Stimulated activated CD8-positive, alpha-beta memory T cell treated with anti-CD3 and anti-CD28 coated beads, Interleukin-4, amount 100 ng/mL, for 4 hours (primary cell): ENCODE measurements at places on chromosomes 7 and 10.

DNA sequence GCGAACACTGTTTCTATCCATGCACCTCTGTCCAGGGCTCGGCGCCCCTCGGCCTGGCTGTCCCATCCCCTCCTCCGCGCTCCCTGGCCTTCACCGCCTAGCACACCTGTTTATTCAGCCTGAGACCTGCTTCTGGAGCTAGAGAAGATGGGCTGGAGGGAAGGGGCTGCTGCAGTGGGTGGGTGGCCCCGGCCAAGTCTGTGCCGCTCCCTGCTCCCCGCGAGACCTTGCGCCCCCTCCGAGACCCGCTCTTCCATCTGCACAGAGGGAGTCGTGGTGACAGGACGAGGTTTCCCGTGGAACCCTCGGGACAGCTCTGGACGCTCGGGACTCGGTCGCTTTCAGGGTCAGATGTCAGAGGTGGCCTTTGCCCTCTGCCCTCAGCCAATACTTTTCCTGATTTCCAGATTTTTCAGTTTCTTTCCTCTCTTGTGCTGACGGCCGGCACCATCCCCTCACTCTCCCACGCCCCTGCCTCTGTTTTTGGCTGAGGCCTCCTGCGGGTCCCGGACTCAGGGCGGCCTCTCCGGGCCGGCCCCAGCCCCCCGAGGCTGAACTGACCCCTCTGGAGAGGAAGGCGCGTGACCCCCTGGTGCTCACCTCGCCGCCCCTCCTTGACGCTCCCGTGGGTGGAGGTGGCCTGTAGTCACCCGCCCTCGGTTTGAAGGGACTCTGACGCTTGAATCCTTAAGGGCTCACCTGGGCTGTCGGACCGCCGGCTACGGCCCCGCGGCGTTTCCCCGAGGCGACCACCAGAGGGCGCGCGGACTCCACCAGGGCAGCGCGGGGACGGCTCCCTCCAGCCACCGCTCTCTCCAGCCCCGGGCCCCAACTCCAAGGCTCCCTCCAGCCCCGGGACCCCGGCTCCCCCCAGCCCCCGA, 15.6 kb downstream of the SHH start:
- DNase-seq = peak; percentile 16

DNA sequence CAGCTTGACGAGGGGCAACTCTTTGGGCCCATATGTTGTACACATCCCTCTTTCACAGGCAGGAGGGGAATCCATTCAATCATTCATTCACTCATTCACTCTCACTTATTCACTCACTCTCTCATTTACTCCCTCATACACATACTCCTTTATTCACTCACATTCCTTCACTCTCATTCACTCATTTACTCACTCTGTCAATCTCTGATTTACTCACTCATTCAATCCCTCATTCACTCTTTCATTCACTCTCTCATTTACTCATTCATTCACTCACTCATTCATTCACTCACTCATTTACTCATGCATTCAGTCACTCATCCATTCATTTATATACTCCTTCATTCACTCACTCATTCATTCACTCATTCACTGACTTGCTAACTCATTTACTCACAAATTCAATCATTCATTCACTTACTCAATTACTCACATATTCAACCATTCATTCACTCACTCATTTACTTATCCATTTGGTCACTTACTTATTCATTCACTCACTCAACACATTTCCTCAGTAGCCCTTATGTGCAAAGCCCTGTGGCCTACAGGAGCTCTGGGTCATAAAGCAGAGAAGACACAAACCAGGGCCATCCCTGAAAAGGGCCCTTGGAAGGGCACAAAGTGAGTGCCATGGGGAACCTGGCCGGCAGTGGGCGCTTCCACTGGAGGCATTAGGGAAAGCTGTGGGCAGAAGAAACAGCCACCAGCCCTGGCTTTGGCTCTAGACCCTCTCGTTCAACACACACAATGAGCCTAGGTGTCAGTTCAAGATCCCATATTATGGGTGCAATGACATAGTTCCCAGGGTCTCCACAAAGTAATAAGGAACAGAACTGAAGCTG, 26.0 kb downstream of the HIP1 start:
- no peak for DNase-seq

DNA sequence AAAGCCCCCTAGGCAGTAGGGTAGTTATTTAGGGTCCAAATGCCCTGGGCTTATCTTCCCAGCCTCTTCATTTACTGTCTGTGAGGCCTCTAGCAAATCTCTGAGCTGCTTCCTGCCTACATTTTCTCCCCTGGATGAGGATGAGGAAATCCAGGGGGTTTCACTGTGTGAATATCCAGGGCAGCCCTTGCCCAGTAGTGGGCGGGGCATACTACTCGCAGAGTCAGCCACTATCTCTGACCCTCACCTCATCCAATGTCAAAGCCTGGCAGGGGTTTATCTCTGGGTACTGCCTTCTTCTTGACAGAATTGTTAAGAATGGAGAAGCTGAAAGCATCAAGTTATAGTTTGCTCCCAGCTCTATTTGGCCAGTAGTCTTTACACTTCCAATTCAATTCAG, 48.9 kb downstream of the CUZD1 start:
- no peak for DNase-seq

GRCh38 chr10:32269343-32270100, 77.4 kb downstream of the EPC1 start:
- DNase-seq = no peak

DNA sequence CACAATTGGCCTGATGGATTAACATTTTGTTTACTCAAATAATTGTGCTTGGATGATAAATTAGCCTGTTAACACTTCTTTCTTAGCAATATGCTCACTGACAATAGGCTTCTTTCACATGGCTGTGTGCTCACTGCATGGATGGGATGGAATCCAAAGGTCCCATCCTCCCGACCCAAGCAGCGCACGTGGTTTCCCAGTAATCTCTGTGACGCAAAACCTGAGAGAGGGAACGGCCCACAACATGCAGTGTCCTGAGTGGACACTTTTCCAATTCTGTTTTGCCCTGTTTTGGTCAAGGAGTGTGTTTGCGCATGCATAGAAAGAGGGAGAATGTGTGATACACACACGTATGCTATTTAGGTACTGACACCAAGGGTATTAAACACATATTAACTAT, 42.1 kb upstream of the RASGEF1A start:
- DNase-seq = no peak

DNA sequence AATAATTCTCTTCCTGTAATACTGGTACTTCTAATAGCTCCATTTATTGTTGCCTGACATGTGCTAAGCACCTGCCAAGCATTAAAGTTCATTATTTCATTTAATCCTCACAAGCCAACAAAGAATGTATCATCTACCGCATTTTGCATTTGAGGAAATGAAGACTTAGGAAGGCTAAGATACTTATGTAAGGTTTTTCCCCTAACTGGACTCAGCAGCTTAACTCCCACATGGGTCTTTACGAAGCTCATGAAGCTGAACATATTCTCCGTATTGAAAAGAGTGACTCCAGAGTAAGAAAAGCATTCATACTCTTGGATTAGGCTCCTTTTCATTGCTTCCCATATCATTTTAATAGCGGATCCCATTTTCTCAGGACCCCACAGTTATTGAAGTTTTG, 155.7 kb upstream of the TMEM72 start:
- no peak for DNase-seq

DNA sequence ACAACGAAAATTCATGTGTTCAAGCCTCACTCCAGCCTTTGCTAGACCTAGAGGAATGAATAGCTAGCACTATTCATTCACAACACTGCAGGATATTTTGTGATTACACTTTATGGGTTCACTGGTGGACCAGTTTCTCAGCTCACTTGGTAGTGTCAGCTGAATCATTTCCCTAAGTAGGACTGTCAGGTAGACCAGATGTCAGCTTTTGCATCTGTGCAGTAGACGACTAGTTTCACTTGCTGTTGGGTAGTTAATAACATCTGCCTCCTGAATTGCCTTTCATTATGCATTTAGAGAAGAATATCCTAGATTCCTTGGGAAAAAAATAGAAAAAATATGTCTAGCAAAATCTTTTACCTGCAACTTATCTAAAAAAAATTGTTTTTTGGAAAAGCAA, 296.4 kb downstream of the ADARB2 start:
- DNase-seq = no peak

- DNase-seq = no peak
Observed at GRCh38 chr7:84792231-84792893, 394.5 kb downstream of the SEMA3D start.

- no peak for DNase-seq
Observed at GRCh38 chr10:88152728-88153133, 289.3 kb downstream of the PTEN start.

DNA sequence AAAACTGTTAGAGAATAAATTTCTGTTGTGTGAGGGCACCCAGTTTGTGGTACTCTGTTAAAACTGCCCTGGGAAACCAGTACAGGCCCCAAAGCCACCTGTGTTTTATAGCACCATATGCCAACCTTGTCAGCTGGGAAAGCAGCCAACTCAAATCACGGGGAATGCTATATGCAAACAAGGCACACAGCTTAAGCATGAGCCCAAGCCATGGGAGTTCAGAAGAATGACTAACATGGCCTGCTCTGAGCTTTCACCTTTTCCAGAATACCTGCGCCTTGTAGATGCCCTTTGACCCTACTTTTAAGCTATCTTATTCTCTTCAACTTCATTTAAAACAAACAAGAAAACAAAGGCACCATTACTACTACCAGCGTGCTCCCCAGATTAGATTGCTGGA, 5.5 kb upstream of the SLC25A13 start:
- DNase-seq = no peak

- no peak for DNase-seq
Observed at GRCh38 chr7:128391805-128392204, 18.0 kb downstream of the IMPDH1 start.

DNA sequence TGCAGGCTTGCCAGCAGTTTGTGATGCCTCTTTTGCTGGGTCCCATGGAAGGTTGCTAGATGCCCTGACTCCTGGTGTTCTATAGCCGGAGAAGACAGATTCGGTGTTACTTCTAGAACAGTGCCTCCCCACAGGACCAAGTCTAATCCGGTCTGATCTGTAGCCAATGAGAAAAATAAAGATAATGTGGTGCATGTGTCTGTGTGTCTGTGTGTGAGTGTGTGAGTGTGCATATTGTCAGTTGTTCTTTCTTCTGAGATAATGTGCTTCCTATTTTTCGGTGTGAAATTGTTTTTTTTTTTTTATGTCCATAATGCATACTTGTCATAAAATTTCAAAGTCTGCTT, 29.7 kb upstream of the ZNRF2 start:
- no peak for DNase-seq

- DNase-seq = no peak
Observed at GRCh38 chr7:132023466-132023865, 467.0 kb upstream of the PODXL start.

DNA sequence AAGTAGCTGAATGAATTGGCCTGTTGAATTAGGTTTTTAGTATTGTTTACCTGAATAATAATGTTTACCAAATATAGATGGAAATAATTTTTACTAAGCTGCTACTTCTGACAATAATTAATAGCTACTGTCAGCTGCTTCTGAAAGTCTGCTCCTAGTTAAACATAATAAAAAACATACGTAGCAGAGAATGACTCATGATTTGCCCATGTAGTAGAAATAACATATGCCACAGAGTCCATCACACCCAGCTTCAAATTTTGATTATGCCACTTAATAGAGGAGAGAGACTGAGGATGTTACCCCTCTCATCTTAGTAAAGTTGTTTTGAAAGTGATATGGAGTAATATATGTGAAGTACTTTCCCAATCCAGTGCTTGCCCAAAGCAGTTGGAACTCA, 57.6 kb upstream of the MDFIC start:
- no peak for DNase-seq

DNA sequence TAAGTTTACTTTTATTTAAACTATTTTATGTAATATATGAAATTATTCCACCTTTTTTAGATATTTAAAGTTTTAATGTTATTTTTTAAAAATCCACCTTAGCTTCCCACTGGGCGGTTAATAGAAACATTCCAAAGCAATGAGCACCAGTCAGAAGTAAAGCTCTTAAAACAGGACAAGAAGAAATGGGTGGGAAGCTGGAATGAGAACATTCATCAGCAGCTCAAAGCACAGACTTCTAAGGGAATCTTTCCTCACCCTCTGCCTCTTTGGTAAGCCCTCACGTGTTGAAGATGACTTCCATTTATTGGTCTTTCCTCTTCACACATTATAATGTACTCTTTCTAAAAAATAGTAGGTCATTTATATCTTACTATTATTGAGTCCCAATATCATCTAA, 3.1 kb downstream of the AGMO start:
- DNase-seq = no peak

GRCh38 chr7:19623676-19624075, 85.2 kb downstream of the POLR1F start:
- DNase-seq = no peak

DNA sequence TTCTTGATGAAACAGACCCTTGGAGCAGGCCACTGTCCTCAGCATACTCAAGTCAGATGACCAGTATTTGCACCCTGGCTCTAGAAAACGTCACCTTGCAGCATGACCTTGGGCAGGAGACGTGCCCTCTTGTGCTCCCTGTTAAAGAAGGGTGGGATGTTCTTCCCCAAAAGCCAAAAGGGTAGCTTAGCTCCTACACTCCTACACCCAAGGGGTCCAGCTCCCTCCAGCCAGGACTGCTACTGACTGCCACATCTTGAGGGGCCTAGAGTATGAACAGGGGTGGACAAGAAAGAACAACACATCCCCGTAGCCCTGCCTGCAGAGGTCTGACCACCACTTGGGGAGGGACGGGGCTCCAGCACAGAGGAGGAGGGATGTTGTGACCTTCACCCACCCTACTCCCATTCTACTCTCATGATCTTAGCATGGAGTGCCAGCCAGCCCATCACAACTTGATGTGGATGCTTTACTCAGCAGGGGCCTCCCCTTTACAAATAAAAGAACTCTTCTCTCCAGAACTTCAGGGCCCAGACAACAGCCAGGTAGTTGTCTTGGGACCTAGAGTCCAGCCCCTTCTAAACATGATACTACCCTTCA, 165.3 kb upstream of the ZMIZ1 start:
- DNase-seq = no peak

- no peak for DNase-seq
Observed at GRCh38 chr10:27169849-27170248, 14.7 kb downstream of the MASTL start.

GRCh38 chr7:14717816-14718215, 184.7 kb downstream of the DGKB start:
- DNase-seq = no peak

GRCh38 chr7:41504214-41504980, 198.5 kb downstream of the INHBA start:
- no peak for DNase-seq

- no peak for DNase-seq
Observed at GRCh38 chr7:42805601-42806000, 106.3 kb downstream of the C7orf25 start.

DNA sequence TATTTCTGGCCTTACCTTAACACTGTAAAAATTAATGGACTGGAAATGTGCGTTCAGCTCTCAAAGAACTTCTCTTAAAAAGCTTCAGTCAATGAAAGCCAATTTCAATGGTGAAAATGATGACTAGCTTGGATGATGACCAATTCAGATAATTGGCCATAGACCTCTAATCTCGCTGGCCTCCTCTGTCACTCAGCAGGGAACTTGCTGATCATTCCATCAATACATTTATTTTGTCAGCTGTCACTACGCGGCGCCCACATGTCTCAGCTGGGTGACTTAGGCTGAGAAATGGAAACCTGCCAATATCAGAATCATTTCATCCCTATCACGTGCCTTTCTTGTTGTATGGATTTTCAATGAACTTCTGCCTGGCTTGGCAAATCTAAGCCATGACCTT, 673.0 kb upstream of the AUTS2 start:
- DNase-seq = no peak
